ENCODE measurements at places on chromosomes 1 and 21.

- DNase-seq, result no peak
Observed at GRCh38 chr21:45537746-45538291, 4.4 kb downstream of the SLC19A1 start.

GRCh38 chr1:4944911-4945310 lies 290.5 kb downstream of the AJAP1 start:
- DNase-seq, result no peak

GRCh38 chr21:43953021-43953420 lies 59.1 kb upstream of the TRAPPC10 start:
- DNase-seq, result no peak

DNA sequence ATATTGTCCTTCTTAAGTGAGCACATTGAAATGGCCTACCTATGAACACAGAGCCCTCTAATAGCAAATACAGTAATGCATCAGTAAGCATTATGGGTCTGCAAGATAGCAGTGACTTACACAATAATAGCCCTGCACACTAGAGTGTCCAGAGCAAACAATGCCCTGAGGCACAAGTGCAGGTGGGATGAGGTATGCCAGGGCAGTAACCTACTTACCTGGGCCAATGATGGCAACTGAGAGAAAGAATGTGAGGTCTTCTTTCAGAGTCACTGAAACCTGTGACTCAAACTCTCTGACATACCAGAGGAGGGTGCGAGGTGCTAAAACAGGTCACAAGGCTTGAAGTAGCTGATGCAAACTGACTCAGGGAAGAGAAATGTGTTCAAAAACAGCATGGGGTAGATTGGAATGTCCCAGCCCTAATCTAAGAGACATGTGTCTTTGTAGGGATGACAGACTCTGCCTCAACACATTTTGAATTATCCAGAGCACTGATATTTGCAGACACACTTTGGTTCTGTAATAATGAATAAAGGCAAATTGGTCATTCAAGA lies 168.5 kb upstream of the RUNX1 start:
- DNase-seq, result no peak

DNA sequence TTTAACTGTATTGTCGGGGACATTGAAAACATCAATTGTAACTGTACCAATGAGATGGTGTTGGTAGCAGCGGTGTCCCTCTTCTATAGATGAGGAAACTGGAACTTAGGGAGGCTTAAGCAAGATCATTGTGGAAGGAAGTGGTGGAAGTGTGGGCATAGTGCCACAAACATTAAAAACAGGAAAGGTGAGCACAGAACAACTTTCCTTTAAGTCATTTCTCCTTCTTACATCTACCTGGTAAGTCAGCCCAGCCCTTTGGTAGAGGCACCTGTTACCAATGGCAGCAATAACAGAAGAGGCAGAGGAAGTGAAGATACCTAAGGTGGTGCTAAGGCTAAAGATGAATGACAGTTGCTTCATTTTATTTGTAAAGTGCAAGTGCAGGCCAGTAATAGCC lies 12.0 kb upstream of the CTSS start:
- no peak for DNase-seq

- DNase-seq, result no peak
Observed at GRCh38 chr1:77473690-77474089, 191.9 kb downstream of the AK5 start.

DNA sequence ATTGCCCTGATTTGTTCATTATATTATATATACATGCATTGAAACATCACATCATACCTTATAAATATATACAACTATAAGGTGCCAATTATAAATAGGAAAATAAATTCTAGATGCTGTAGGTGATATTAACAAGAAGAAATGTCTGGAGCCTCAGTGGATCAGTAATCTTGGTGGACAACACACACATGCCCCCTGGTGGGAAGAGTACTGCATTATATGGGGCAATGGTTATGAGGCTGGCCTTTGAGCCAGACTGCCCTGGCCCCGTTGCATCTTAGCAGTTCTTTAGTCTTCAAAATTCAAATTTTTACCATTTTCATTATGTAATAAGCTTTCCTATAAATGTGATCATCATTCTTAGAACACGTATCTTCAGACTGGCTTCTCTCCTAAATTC lies 335.0 kb upstream of the GREM2 start:
- no peak for DNase-seq

DNA sequence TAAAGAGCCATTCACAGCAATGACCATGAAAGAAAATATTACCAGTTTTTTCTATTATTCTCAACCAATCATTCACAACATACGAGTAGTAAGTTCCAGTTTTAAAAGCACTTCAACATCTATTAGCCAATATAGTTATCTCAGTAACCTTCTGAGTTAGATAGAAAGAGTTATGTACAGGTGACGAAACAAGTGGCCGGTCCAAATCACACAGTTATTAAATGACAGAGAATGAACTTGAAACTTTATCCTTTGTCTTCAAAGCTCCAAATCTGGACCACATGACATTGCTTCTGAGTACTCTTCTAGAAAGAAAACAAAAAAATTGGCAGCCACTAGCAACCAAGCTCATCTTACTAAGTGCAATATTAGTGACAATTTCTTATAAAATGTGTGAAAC lies 393.8 kb downstream of the OMA1 start:
- DNase-seq, result no peak

DNA sequence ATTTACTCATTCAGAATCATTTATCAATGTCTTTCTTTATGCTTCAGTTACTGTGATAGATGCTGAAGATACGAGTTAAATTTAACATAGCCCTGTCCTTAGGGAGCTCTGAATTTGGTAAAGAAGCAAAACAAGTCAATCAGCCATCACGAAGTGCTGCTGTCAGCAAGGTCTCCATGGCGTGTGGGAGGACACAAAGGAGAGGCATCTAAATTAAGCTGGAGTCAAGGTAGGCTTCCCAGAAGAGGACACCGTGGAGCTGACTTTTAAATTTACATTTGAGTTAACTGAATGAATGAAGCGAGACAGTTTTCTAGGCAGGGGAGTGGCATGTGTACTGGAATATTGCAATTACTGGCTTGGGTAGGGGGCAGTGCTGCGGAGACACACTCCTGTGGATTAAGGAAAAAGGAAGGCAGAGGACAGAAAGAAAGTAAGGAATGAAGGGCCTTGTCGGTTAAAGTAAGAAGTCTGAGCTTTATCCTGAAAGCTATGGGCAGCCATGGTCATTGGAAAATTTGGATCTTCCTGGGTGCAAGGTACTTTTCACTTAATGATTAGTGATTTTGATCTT lies 41.3 kb upstream of the C1orf87 start:
- no peak for DNase-seq

DNA sequence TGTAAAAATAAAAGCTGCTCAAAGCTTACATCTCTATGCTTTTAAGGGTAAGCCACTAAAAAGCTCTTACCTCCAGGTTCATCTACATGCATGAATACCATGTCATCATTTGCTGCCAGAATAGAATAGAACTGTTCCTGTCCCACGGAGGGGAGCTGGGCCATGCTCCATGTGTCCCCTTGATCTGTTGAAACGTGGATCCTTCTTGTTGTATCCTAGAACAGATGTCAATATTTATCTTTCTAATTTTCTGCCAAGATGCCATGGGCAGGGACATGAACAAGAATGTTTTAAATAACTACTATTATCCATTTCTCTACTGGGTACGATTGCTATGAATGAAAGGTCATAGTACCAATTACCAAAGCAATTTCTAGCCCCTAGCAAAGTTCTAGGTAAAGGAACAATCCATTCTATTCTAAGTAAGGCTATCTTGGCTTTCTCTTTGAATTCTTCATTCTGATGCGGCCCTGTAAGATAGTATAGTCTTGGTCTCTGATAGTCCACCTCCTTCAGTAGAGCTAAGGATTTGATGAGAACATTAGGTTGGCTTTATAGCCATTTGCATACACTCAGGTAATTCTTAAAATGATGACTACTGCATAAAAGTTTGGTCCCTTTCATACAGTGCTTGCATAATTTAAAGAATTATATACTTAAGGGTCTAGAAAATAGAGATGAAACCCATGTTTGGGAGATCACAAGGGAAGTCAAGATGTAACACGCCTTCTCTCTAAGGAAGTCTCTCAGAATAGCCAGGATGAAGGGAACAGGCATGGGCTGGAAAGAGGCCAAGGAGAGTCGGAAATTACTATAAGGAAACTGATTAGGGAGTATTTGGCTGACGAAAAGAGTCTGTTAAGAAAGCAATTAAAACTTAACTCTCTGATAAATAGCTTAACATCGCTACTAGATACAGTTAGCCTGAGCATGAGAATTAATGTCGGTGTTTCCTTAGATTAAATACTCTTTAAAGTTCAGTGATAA lies 35.4 kb upstream of the MYBPHL start:
- DNase-seq, result no peak

DNA sequence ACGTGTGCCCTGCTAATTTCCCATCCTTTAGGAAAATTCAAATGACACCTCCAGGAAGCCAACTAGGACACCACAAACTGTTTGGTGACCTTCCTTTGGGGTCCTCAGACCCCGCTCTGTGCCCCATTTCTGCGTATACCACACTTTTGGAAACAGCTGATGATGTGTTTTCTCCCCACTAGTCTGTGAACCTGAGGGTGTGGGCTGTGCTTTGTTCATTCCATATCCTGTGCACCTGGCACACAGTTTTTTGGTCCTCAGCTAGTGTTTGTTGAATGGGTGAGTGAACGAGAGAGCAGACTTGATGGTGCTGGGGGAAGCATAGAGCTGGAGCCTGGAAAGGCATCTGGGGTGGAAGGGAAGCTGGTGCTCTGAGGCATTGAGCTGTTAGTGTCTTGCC lies 48.6 kb downstream of the RPS6KA1 start:
- no peak for DNase-seq

Data from activated naive CD4-positive, alpha-beta T cell (primary cell).